ENCODE measurements at places on chromosomes 11 and 22.

GRCh38 chr22:22666307-22667091 is 22.1 kb downstream of the GGTLC2 start:
- DNase-seq, result peak; percentile 87

DNA sequence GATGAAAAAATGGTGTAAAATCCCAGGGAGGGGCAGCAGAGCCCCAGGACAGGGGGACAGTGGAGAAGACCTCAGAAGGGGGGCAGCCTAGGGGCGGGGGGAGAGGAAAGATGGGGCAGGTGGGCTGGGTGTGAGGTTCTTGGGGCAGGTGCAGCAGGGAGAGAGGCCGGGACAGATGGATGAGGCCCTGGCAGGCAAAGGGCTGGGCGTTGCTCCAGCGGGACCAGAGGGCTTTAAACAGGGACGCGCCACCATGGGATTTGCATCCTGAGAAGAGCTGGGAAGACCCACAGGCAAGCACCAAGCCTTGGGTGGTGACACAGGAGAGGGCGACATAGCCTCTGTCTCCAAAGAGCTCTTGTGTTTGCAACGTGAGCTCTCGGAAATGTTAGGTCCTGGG is 1342.8 kb downstream of the TBC1D22A start:
- no peak for DNase-seq

- no peak for DNase-seq
These were observed 164.6 kb downstream of the ETS1 start for GRCh38 chr11:128422576-128423370.

DNA sequence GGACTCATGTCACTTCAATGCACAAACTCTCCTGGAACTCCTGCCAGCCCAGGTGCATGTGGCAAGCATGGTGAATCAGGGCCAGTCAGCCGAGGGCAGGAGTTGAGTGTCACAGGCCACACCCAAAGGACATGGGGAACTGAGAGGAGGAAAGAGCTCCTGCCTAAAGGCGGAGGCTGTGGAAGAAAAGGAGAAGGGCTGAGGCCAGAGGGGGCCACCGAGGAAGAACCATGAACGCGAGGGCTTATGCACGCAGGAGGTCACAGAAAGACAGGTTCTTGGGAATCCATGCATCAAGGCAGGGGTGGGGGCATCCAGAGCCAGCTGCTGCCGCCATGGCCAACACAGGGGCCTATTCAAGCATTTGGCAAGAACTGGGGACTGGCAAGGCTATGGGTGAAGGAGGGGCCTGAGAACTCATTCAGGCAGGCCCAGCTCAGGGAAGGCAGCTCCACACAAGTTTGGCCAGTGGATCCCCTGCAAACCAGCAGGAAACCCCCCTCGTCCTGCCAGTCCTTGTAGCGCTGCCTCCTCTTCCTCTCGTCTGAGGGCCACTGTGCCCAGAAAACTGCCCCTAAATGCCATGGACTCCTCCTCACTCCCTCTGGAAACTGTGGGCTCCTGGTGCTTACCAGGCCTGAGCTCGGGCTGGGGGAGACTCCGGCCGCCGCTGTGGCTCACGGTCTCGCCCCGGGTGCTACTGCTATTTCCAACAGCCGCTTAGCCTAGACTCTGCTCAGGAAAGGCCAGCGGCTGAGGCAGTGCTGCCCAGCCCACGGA is 15.4 kb downstream of the PPM1F start:
- no peak for DNase-seq

DNA sequence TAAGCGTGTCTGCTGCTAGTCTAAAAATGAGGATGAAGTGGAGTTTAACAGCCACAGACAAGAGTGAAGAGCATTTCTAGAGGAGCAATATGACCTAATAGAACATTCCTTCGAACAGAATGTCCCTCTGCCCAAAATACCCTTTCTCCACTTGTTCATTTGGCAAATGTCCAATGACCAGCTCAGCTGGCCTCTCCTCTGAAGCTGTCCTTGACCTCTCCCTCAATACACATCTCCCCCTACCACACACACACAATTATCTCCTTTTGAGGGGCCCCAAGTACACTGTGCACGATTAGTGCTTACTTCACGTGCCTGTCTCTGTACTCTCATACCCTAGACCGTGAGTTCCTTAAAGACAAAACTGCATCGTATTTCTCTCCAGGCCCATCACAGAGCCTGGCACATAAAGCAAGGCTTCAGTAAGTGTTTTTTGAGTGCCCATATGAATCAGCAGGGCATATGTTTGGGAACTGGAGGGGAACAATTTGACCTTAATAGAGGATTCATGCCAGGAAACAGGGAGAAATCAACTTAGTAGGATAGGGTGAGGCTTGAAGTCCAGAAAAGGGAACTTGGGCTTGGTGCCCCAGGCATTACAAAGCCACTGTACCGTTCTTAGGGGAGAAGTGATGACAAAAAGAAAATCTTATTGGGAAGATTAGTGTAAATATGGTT is 18.1 kb upstream of the NCAM1 start:
- DNase-seq, result no peak

DNA sequence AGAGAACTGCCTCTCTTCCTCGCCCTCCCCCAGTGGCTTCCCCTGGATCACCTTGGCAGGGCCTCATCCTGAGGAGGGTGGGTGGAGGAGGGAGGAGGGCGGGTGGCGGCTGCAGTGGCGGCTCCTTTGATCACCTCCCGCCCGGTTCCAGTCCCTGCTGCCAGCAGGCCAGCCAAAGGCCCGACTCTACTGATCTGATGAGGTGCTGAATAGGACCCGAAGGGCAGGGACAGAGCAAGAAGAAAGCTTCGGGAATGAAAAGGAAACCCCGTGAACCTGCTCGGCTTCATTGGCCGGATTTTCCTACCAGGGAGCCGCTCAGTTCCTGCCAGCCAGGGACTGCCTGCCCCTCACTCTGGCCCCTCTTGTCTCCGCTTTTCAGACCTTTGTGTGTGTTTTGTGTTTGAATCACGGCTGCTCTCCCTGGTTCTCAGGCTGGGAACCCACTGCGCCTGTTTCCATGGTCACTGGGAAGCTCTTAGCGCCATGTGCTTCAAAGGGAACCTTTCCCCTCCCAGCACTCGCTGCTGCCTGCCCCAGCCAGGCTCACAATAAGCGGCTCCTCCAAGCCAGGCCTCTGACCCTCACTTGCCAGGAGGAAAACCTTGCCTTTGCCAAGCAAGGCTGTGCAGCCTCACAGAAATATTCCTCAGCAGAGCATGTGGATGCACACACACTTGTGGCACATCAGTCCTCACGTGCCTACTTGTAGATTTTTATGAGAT is 56.8 kb downstream of the C22orf31 start:
- no peak for DNase-seq

GRCh38 chr11:128361451-128362020 is 225.8 kb downstream of the ETS1 start:
- DNase-seq, result peak; percentile 9

DNA sequence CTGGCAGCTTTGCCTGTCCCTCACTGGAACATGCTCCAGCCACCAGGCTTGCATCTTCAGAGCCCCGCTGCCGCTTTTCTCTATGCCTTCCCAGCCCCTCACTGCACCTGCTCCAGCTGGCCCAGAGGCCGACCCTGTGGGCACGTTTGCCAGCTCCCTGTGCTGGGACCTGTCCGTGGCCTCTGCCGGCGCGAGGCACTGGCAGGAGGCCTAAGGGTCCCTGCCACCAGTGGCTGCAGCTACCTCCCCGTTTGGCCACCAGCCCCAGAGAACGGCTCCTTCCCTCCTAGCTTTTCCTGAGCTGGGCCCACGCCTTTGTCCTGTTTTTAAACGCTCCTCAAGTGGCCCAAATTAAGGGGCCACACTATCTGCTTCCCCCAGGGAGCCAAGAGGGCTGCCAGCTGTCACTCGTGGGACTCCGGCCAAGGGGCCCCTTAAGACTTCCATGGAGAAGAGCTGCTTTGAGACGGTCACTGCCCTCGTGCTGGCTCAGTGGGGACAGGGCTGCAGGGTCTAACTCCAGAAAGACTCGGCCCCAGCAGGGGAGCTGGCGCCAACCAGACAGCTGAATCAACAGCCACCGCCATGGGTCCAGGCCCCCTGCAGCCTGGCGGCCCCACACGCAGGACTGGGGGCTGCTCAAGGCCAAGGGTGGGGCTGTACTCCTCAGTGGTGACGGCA is 24.6 kb upstream of the WNT7B start:
- no peak for DNase-seq

GRCh38 chr11:83140691-83141455 is 16.1 kb upstream of the PCF11 start:
- DNase-seq, result no peak

GRCh38 chr22:45996241-45997076 is 19.5 kb upstream of the WNT7B start:
- no peak for DNase-seq

- no peak for DNase-seq
These were observed 25.1 kb downstream of the KIAA1671 start for GRCh38 chr22:24977370-24978221.

GRCh38 chr11:57977709-57978108 is 46.0 kb upstream of the OR9Q1 start:
- no peak for DNase-seq

DNA sequence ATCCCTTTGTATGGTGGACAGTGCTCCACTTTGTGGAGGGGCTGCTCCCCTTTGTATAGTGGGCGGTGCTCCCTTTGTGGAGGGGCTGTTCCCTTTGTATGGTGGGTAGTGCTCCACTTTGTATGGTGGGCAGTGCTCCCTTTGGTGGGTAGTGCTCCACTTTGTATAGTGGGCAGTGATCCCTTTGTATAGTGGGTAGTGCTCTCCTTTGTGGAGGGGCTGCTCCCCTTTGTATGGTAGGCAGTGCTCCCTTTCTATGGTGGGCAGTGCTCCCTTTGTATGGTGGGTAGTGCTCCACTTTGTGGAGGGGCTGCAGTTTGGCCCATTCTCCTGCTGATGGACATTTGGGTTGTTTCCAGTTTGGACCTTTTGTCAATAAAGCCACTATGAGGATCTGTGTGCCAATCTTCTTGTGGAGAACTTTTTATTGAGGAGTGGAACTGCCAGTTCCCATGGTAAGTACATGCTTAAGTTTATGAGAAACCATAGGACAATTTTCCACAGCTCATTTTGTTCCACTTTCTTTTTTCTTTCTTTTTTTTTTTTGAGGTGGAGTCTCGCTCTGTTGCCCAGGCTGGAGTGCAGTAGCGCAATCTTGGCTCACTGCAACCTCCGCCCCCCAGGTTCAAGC is 4.6 kb upstream of the TALDO1 start:
- DNase-seq, result no peak

DNA sequence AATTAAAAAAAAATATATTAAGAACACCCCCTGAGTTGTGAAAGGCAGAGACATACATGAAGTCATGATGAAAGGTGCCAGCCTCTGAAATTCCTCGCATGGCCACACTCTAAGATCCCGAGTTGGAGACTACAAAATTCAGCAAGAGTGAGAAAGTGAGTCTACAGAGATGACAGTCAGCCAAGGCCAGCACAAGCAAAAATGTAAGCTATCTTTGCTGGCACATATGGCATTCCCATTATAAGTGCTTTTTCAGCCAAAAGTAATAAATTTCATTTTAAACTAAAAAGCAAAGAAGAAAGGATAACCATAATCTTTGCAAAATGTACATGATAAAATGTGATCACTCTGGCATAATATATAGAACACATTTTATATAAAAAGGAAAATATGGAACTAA is 40.6 kb downstream of the FANCF start:
- DNase-seq, result no peak

GRCh38 chr22:45576730-45577464 is 74.2 kb downstream of the FBLN1 start:
- no peak for DNase-seq

DNA sequence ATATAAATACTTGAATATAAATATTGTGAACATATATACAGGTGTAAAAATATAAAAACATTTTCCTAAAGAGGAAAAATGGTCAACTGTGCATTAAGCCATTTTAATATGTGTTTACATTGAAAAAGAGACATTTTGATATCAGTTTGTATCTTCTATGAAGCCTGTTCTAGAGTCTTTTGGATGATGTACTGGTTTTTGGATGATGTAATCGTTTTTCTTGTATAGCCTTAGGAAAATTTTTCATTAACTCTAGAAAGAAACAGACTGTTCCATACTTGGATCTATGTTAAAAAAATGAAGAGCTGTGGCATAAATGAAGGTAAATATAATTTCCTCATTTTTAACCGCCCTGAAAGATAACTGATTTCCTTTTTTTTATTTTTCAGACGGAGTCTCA is 39.6 kb upstream of the RDX start:
- DNase-seq, result no peak

GRCh38 chr11:134691295-134691873 is 279.3 kb upstream of the B3GAT1 start:
- DNase-seq, result no peak

DNA sequence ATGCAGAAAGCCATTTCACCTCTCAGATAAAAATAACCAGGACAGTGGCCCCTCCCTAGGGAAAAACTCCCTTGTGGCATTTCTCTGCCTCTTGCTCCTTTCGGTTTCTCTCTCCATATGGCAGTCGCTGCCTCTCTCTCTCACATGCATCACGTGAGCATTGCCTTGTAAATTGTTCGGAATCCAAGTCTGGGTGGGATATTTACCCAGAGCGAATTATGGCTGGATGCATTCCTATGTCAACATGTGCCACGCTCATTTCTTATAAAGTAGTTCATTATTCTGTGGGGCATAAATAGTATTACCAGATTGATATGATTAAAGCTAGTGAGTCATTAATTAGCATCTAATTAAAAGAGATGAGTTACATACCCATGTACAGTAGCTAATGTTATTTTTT is 392.9 kb downstream of the INSC start:
- no peak for DNase-seq

DNA sequence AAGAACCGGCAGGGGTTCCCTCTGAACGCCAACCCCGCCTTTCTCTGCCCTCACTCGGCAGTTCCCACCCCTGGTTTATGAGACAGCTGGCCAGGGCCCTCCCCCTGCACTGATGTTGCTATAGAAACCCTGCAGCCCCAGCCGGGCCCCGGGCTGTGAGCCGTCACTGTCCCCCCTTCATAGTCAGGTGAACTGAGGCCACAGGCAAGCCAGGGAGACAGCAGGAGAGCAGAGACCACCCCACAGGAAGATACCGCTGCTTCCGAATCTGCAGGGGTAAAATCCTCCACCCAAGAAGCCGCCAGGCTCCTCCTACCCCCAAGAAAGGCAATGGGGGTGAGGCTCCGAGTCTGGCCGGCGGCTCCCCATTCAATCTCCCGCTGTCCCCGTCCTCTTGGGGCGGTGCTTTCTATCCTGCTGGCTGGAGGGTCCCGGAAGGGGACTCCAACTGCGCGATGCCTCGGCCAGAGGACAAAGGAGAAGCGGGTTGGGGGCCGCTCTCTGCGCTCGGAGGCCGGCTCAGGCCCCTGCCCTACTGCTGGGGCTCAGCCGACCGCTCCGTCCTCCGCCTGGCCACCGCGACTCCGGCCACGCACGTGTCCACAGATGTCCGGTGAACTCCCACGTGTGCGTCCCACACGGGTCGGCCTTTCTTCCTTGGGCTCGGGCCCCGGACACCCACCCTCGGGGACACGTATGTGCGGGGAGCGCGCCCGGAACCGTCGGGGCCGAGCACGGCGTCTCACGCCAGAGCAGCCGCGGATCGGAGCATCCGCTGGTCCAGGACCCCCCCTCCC is 587 bp downstream of the SLC25A22 start:
- DNase-seq, result peak; percentile 78

DNA sequence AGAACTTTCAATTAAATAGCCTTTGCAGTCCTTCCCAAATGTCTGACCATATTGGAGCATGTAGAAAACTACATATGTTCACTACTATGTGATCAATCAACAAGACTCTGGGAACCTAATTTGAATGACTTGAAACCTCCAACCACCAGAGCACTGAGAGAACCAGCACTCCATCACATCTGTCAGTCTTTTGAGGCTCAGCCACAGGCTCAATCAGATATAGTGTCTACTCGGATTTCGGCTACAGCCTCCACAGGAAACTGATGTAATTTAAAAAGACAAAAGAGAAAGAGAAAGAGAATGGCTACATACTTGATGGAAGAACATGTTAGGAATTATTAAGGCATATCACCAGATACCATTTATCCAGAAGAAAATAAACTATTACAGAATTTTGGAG is 859.0 kb downstream of the FAM181B start:
- peak; percentile 74 for DNase-seq
